ENCODE measurements at places on chromosomes 6 and 20.
A peak's percentile ranks its signal among the peaks of the same experiment; 100 is the strongest.

GRCh38 chr20:45350217-45350616 is 2.0 kb upstream of the SDC4 start:
- DNase-seq = no peak

- DNase-seq = no peak
These were observed 12.7 kb upstream of the MTRF1L start for GRCh38 chr6:153015094-153015640.

DNA sequence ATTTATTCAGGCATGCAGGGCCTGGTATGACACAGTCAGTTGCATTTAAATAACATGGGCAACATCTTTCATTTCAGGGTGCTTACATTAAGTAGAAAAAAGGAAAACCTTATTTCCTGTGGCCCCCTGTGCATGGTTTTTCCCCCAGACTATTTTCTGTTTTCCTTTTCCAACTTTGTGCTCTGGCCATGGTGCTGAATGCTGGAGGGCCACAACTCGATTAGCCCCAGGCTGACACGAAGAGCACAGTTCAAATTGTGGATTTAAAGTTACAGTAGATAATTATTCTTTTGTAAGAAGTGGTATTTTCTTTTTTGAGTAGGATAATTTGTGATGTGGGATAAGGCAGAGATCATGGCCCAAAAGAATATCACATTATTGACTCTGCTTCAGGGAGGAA is 332.0 kb downstream of the HAO1 start:
- DNase-seq = no peak

DNA sequence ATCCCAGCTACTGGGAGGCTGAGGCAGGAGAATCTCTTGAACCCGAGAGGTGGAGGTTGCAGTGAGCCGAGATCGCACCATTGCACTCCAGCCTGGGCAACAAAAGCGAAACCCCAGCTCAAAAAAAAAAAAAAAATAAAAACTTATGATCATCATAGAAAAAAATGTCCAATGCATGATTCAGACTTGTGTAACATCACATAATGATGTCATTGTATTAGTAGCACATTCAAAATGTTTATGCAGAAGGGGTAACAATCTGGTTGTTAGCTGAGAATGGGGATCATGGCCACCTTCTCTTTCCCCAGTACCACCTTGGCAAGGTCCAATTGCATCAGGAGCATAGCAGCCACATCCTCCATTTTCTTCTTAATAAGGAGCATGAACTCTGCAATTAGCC is 137.6 kb upstream of the MARCKS start:
- DNase-seq = no peak

DNA sequence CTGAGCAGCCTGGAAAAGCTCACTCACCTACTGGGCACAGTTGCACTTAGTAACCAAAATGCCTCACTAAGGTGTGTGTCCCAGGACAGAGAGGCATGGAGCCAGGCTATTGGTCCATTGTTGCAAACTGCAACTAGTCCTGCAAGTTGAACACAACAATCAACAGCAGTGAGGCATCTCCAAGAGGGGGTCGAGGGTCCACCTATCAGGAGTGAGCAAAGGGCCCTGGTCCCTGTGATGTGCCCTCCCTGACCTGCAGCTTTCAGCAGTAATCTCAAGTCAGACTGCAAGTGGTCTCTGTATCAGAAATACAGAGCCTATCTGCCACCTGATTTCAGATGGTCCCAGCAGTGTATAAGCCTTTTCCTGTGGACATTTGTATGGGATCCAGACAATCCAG is 50.2 kb upstream of the TGM3 start:
- DNase-seq = no peak

GRCh38 chr20:48849299-48849698 is 21.5 kb upstream of the PREX1 start:
- DNase-seq = no peak

DNA sequence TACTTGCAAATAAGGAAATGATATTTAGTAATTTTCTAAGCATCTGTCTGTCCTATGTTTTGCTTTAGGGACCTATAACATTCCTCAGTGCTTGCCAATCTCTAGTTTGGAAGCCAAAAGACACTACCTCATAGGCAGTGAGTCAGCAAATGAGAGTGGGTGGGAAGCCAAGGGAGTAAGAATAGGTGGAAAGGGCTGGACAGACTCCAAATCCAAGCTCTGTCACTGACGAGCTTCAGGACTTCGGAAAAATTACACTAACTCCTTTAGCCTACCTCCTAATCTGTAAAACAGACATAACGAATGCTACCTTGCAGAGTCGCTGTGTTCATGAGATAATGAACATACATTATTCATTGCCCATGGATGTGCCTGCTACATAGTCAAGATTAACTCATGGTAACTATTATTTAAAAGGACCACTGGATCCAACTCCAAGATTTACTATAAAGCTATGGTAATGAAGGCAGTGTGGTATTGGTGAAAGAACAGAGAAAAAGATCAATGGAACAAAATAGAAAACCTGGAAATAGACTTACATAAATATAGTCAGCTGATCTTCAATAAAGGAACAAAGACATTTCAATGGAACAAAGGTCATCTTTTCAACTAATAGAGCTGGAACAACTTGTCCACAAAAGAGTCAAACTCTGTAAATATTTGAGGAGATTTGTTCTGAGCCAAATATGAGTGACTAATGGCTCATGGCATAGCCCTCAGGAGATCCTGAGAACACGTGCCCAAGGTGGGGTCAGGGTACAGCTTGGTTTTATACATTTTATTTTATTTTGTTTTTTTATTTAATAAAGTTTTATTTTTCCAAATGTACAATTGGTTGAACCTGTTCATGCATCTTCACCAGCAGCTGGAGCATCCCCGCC is 64.1 kb downstream of the FAM50B start:
- peak; percentile 86 for DNase-seq

- DNase-seq = no peak
These were observed 65.8 kb upstream of the THEMIS start for GRCh38 chr6:127966616-127967015.

GRCh38 chr6:4125933-4126864 is 9.2 kb downstream of the ECI2 start:
- no peak for DNase-seq

DNA sequence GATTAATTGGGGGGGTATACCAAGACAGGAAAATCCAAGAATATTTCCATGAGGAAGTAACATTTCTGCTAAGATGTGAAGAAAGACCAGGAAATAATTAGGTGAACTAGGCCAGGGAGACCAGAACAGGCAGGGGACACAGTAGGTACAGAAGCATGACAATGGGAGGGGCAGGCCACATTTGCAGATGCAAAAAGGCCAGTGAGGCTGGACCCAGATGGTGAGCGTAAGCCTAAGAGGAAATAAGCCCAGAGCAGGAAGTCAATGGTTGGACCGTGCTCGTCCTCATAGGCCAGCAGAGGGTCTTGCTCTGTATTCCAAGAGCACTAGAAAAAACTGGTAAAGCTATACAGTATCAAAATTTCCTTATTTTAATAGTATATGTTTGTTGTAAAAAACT is 9.4 kb downstream of the CEP162 start:
- DNase-seq = no peak

GRCh38 chr6:151388997-151389617 is 2.3 kb downstream of the ZBTB2 start:
- DNase-seq = no peak

GRCh38 chr6:135440087-135440792 is 57.3 kb downstream of the AHI1 start:
- no peak for DNase-seq

DNA sequence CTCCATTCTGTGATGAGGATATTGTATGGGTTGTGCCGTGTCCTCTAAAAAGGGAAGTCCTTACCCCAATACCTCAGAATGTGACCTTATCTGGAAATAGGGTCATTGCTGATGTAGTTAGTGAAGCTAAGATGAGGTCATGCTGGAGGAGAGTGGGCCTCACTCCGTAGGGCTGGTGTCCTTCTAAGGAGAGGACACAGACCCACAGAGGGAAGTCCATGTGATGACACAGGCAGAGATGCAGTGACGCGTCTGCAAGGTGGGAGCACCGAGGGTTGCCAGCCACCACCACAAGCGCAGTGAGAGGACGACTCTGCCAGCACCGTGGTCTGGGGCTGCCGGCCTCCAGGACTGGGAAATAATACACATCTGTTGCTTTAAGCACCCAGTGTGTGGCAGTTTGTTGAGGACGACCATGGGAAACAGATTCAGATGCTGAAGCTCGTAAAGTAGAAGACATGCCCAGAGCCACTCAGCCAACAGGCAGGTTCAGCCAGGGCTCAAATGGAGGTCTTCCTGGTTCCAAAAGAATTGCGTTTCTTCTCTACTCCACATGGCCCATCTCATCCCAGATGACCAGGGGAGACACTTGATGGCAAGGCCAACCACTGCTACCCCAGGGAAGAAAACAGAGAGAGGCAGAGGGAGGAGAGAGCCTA is 59.2 kb upstream of the DUSP22 start:
- DNase-seq = no peak

- no peak for DNase-seq
These were observed 237.6 kb upstream of the AFDN start for GRCh38 chr6:167588920-167589614.

GRCh38 chr6:25612666-25613065 is 39.3 kb upstream of the SCGN start:
- DNase-seq = no peak

- no peak for DNase-seq
These were observed 11.7 kb upstream of the HCK start for GRCh38 chr20:32040142-32040953.

DNA sequence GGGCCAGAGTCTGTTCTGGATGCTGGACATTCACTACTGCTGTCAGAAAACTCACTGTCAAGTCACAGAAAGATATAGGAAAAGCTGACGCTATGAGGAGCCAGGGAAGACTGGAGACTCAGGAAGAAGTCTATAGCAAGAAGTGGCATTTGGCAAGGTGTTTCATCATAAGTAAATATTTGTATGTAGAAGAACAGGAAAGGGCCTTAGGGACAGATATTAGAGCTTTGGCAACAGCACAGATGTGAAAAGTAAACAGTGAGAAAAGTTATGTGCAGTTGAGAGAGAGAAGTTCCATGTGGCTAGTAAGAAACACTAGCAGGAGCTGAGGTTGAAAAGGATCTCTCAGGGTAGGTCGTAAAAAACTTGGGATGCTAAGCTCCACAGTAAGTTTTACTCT is 868.9 kb downstream of the PHF3 start:
- DNase-seq = no peak

DNA sequence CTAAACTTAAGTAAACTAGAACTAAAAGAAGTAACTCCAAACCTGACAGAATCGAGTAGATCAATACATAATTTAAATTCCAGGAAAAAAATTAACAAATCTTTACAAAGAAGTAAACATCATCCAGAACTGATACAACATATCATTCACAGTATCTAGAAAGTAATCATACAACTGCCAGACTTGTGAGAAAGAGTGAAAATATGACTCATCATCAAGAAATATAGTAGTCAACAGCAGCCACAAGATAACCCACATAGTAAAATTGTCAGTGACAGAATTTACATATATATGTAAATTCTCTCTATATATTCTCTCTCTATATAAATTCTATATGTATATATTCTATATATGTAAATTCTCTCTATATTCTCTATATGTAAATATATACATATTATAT is 242.8 kb upstream of the RGS17 start:
- no peak for DNase-seq

- DNase-seq = peak; percentile 27
These were observed 54.6 kb upstream of the POLR1H start for GRCh38 chr6:30006170-30007131.

GRCh38 chr6:15287670-15288375 is 42.0 kb downstream of the JARID2 start:
- DNase-seq = no peak

- no peak for DNase-seq
These were observed 61.7 kb downstream of the SNAI1 start for GRCh38 chr20:50044353-50044960.

GRCh38 chr6:10418361-10418861 is 3.5 kb upstream of the TFAP2A start:
- DNase-seq = no peak

DNA sequence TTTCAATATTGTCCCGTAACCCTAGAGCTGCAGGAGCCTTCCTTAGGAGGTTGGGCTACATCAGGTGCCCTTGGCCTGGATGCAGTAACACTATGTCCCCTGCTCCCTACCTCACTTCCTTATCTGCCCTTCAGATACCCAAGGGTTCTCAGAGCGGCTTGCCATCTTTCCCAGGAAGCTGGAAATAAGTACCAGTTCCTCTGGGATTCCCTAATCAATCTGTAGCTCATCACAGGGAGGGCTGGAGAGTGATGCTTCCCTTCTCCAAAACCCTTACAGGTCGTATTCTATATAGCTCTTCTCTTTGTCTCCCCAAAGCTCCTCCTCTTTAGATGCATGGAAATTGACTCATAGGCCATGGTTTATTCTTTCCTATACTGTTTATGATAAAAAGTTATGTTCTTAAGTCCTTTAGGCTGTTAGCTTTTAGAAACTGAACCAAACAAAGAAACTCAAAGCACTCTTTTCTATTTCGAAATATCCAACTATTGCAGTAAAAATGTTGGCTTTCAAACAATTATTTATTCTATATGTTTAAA is 4.2 kb downstream of the MYCT1 start:
- no peak for DNase-seq

- DNase-seq = no peak
These were observed 193.6 kb downstream of the EDN1 start for GRCh38 chr6:12483712-12484111.
